Caudate nucleus (tissue), 63 donors: ENCODE measurements at places on chromosomes 4 and X.

GRCh38 chr4:77084019-77084639, 8.3 kb upstream of the CCNI start:
- DNase-seq, result no peak

DNA sequence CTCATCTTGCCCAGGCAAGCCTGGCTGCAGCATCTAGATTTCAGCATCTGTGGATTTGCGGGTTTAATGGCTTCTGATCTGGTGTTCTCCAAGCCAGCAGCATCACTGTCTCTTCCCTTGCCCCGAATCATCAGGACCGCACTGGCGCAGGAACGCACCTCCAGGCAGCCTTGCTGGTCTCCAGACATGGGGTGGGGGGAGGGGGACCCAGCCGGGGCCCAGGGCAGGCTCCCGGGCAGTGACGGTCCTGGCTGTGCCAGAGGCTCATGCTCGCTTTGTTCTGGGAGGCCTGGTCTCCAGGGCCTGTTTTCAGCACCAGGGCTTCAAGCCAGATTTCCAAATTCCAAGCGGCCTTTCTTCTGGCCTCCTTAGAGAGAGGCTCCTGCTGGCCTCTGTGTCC, 4.9 kb downstream of the CFAP99 start:
- no peak for DNase-seq

DNA sequence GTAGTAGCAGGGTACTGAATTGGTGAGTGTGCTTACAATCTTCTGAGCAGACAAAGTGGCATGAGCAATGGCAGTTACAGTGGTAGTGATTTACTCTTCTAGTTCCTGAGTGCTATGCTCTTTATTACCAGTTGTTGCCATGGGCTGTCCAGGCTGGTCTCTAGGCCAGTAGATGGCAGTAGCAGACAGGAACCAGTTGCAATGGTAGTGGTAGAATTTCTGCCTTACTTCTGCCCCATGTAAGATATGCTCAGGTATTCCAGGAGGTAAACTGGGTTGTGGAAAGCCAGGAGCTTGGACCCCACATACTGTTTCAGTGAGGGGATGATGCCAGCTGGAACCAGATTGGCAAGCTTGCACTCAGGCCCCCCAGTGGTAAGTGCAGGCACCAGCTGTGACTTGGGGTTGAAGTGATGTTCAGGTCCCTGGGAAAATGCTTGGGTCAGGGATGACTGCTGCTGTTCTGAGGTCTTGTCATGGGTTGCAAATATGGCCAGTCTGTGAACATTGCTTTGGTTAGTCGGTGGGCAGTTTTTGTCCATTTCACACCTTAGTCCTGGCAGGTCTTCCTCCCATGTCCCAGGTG, 63.0 kb upstream of the ZXDB start:
- DNase-seq, result no peak

DNA sequence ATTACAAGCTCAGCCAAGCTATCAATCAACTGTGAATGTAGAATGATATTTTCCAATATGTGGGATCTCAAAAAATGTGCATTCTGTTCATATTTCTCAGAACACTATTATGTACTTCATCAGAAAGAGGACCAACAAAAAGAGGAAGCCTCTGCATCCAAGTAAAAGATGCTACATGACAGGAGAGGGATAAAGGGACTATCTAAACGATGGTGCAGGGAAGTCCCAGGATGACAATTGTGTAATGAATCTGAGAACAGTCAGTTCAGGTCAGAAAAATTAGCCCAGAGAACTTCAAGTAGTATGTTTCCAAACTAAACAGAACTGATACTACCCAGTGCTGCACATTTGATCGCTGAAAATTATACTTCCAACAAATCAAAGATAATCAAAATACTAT, 127.0 kb downstream of the ZNF330 start:
- DNase-seq, result no peak

DNA sequence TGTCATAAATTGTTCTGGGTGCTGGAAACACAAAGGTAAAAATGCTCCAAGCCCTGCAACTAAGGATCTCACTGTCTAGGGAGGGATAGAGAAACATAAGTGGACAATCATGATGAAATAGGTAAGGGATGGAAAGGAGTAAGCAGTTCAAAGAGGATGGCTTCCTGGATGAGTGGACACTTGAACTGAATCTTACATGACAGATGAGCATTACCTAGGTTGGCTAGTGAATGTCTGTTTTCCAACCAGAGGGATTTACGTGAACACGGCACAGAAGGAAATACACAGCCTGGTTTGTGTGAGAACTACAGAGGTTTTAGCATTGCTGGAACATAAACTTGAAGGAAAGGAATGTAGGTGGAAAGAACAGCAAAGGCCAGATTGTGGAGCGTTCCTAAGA, 150.2 kb upstream of the GALNT7 start:
- DNase-seq, result no peak
